ENCODE measurements at places on chromosomes 1 and 21.

DNA sequence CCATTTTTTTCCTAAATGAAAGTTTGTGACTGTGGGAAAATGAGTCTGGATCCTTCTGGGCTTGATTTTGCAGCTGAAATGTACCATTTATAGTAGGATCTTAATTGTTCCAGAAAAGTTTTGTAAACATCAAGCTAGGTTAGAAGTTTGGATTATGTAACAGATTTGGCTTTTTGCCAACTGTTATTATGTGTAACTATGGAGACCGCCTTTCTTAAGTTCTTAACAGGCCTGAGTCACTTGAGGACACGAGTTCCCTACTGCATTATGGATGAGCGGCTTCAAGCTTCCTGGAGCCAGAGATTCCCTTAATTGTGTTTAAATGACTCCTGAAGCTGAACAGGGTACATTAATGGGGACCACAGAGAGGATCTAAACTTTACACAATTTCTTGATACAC is 22.2 kb downstream of the SLC25A33 start:
- DNase-seq = no peak

DNA sequence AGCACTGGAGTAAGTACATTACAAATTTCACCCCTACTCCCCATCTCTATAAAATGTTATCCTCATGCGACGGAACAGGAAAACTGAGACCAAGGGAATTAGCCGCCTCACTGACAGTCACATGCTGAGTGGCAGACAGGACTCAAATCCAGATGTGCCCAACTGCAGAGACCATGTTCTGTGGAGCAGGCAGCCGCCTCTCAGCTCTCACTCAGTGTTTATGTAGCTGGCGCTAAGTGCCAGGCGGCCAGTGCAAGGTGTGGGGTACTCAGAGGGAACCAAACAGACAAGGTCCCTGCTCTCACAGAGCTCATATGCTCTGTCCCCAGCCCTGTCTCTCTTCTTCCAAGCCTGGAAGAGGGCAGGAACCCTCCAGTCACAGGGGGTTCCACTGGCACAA is 5.1 kb downstream of the CAPZB start:
- no peak for DNase-seq

DNA sequence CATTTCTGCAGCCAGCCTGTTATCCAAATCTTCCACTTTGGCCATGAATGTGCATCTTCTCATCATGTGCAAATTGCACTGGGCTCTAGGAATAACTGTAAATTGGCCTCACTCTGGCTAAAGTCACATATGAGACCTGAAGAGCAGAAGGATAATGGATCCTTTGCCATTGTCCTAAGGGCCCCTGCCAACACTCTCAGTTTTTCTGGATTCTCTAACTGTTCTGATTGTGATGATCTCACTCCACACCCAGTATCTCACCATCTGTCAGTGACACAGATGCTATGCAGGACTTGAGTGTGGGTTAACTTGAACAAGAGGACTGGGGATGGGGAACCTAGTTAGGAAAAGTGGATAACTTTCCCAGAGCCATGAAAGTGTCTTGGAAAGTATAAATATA is 8.5 kb upstream of the FYB2 start:
- DNase-seq = no peak

GRCh38 chr1:184698016-184698415 is 56.6 kb downstream of the EDEM3 start:
- DNase-seq = no peak

DNA sequence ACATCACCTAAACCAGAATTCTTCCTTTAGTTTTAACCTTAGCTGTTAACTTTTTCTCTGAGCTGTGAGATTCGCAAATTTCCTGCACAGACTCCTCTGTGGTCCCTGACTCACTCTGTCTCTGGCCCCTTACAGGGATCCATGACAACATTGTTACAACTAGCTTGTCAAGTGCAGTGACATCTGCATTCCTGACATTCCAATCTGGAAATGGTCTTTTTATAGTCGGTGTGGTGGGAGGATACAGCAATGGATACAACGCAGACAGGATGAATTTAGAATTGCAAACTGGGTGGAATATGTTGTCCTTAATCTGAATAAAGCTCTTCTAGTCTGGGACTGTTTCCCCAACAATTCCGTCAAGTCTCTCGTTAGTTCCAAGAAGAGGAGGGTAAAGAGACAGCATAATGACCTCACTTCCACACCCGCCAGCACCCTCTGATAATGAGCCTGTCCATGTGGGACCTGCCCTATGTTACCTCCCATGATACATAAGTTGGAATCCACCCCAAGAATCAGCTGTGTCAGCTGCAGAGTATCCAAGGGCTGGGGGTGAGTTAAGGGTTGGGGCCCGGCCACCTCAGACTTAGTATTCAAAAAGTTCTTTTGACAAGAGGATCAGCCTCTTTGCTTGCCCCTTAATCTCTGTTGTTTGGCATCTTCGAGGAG is 49.4 kb downstream of the ILDR2 start:
- DNase-seq = no peak
